ENCODE measurements at places on chromosomes 6 and 20.

- no peak for DNase-seq
Observed at GRCh38 chr6:40710626-40711330, 123.6 kb upstream of the LRFN2 start.

DNA sequence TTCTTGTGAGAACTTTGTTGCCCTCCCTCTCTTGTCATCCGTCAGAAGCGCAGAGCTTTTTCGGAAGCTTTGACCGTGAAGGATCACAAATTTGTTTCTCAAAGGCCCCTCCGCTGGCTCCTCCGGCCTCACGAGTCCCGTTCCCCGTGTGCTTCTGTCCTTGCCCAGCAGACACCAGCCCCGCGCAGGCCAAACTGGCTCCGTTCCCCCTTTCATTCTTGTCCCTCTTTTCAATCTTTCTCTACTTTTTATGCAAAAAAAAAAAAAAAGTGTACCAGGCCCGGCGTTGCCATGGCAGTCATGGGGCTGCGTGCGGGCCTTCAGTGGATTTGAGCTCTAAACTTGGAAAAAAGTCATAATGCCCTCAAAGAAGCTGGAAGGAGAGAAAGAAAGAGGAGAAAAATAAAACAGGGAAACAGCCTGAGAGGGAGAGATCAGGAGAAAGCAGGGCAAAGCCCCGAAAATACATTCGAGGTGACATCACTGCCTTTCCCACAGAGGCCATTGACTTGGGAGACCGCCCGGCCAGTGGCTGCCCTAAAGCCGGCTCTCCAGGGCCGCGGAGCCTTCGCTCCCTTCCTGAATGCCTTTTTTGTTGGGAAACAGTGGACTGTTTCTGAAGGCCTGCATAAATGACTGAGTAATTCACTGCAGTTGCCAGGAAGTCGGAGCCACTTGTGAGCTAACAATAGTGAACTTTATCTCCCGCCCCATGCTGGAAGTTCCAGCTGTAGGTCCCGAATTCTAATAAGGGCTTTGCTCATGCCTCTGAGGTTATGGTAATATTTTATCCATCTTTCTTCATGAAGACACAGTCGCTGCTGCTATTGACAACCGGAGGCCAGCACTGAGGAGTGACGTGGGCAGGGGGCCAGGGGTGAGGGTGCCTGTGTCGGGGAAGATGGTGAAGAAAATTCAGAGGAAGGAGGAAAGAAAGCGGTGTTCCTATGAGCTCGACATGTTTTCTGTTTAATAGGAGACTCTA is 670.9 kb downstream of the QKI start:
- no peak for DNase-seq

- no peak for DNase-seq
Observed at GRCh38 chr6:2124260-2124709, 121.1 kb downstream of the GMDS start.

GRCh38 chr20:10922506-10922905 is 248.7 kb upstream of the JAG1 start:
- DNase-seq = no peak

- DNase-seq = no peak
Observed at GRCh38 chr6:48839206-48839605, 623.8 kb downstream of the MMUT start.

- no peak for DNase-seq
Observed at GRCh38 chr6:132304891-132305305, 96.4 kb downstream of the MOXD1 start.

GRCh38 chr6:31418251-31418650 is 14.9 kb downstream of the MICA start:
- no peak for DNase-seq

DNA sequence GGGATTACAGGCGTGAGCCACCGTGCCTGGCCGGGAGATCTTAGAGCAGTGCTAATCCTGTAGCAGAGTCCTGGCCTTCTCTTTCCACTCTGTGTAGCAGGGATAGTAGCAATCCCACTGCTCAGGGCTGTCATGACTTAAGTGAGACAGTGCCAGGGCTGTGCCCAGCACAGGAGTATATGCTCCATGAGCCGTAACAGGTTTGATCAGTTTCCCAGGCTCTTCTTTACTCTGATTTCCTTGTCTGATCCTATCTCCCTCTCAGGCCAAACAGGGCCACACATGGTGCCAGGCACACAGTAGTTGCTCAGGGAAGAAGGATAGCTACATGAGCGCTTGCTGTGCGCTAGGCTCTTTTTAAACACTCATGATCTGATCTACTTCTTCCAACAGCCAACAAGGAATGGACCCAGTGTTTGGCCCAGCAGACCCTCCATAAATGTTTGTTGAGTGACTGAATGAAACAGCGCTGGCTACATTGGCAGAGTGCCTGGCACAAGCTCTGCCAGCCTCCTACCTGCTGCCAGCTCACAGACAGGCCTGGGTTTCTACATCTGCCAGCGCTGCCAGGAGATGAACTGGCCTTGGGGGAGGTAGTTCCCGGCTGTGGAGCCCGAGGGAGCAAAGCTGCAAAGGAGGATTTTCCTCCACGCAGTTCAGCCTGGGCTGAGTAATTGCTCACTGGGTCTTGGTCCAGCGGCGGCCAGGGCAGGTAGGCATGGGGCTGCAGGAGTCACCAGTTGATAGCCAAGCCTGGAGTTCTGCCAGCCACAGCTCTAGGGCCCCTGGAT is 36.9 kb downstream of the SNAI1 start:
- no peak for DNase-seq

GRCh38 chr6:106119546-106119945 is 33.4 kb downstream of the PRDM1 start:
- DNase-seq = no peak

DNA sequence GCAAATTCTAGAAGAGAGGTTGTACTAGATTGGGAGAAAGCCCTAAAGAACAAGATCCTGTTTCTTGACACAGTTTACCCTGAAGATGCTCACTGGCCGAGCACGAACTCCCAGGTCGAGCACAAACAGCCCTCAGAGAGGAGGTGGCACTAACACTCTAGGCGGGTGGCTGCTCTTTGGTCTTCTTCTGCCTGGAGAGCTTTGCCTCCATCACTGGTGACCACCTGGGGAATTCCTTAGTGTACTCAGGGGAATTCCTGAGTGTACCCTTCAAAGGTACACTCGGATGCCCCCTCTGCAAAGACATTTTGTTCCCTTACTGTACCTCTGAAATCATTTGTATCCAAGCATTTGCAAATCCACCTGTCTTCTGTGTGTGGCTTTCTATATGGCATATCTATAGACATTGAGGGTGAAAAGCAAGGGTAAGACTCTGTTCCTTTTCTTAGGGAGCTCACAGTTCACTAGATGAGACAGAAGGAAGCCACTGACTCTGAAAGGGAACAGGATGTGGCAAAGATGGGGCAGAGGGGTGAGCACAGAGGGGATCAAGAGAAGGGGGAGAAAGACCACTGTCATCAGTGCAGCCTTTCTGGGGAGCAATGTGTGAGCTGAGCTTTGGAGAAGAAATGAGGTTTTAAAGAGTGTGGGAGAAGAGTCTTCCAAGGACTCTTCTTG is 169.8 kb upstream of the PROKR2 start:
- DNase-seq = no peak

- no peak for DNase-seq
Observed at GRCh38 chr6:122075917-122076316, 323.5 kb upstream of the HSF2 start.

- no peak for DNase-seq
Observed at GRCh38 chr6:85115376-85115775, 334.5 kb upstream of the NT5E start.

DNA sequence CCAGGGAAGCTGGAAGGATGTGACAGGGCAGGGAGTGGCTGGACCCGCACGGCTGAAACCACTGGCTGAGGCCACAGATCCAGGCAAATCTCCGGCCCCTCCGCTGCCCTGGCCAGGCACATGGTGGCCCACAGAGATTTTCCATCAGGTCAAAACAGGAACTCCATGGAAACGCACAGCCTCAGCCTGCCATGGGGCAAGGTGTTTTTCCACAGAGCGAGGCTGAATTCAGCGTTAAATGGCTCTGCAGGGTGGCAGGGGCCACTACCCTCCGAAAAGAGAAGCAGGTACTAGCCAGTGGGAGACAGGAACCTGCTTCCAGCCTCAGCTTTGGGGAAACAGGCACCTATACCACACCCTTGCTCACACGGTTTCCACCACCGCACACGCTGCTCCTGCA is 53.1 kb downstream of the PREX1 start:
- DNase-seq = no peak

DNA sequence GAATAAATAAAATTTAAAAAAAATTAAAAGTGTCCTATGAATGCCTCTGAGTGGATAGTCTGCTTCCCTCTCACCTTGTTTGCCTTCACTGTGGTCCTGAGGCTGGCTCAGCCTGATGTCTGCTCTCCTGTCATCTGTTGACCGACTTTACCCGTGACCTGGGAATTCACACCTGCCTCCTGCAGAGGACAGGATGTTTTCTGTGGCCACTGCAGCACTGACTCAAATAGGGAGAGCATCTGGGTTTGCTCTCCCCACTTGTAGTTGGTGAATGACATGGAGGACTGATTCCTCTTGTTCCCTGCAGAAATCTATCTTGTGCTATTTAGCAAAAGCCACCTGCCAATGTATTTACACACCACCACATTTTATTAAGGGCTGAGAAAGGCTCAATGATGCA is 52.4 kb upstream of the ERVFRD-1 start:
- DNase-seq = no peak

GRCh38 chr20:5495939-5496338 is 179.2 kb upstream of the PROKR2 start:
- no peak for DNase-seq

DNA sequence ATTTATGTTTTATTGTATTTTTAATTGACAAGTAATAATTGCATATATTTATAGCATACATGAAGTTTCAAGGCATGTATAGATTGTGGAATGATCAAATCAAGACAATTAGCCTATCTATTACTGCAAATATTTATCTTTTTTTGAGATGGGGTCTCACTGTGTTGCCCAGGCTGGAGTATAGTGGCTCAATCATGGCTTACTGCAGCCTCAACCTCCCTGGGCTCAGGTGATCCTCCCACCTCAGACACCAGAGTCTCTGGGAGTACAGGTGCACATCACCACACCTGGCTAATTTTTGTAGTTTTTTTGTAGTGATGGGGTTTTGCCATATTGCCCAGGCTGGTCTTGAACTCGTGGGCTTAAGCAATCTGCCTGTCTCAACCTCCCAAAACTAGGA is 16.2 kb upstream of the FUCA2 start:
- DNase-seq = no peak
